Stimulated activated CD8-positive, alpha-beta memory T cell treated with anti-CD3 and anti-CD28 coated beads, Interleukin-7, amount 100 ng/mL, for 1 hour (primary cell): ENCODE measurements at places on chromosomes 3 and 15.

DNA sequence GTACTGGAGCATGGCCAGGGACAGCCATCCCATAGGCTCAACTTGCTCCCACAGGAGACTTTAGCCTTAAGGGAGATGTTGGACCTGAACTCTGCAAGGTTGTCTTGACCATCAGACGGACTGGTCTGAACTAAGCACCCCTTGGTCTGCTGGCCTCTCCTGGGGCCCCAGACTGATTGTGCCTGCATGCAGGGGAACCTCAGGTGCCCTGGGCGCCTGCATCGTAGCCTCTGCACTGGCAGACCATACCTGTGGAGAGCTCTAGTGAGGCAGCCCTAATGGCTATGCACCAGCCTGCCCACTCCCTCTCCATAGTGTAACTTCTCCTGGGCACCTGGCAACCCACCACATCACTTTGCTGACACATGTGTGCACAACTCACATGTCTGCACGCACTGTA is 395.6 kb downstream of the ZPLD1 start:
- DNase-seq = no peak

GRCh38 chr3:13210221-13210975 is 137.2 kb upstream of the IQSEC1 start:
- DNase-seq = no peak

DNA sequence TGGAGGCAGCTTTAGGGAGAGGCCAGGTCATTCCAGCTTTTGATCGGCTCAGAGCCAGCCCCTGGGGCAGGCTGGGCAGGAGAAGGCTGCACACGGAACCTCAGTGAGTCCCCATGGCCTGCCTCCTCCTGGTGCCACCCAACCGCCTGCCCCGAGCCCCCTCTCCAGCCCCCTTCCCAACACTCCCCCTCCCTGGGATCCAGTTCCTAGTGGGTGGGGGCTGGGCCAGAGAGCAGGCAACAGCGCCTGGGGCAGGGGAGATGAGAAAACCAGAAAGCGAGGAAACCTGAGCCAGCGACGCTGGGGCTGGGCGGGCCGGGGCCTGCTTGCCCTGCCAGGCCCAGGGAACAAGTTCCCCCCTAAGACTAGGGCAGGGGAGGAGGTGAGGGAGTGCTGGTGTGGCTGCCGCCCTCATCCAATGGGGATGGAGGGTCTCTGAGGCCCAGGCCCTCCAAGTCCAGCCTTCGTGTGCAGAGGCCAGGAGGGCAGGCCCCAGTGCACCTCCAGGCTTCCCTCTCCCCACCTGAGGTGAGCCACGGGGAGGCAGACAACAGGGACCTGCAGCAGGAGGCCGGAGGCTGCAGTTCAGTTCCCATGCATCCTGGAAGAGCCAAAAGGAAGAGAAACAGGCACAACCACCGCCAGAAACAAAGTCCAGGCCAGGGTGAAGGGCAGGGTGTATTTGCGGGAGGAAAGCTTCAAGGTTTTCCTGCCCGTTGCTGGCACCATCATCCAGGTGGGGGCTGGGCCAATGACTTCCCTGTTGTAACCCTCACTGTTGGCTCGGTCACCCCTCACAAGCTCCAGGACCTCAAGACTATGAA is 4.0 kb upstream of the SEMA3F start:
- DNase-seq = no peak

DNA sequence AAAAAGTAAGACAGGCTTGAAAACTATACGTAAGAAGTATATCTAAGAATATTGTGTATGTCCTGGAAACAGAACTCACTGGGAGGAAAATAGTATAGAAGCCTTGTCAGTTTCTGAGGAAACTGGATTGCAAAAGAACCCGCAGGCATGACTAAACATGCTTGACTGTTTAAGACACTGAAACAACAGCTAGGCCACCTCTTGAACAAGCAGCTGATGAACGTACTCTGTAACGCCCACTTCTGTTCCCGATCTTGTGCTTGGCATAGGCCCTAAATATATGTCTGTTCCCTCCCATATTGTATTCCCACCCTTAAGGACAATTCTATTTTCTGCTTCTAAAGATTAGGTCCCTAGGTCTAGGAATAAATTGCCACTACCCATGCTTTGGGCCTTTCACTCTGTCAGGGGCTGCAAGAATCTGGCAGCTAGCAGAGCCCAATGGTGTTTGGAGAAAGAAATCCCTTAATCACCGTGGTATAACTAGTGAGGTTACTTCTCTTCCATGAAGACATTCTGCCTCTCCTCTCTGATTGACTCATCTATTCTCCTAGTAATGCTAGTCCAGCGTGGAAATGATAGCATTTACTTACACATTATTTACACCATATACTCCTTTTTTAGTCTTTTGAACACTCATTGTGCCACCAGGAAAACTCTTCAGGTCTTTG is 46.2 kb downstream of the CD200 start:
- no peak for DNase-seq

DNA sequence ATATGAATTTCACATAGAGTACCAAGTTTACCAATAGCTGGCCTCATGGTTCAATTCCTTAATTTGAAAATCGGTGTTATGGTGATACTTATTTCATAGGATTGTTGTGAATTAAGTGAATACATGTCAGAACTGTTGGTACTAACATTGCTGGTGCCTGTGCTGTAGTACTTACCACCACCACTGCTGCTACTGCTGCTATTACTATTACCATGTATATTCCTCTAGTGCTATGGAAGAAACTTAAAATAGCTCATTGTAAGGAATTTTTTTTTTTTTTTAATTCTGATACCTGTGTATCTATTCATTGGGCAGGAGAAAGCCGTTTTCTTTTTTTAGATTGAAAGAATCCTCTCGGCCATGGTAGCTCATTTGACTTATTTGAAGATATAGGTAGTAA is 3.6 kb downstream of the FYTTD1 start:
- no peak for DNase-seq

DNA sequence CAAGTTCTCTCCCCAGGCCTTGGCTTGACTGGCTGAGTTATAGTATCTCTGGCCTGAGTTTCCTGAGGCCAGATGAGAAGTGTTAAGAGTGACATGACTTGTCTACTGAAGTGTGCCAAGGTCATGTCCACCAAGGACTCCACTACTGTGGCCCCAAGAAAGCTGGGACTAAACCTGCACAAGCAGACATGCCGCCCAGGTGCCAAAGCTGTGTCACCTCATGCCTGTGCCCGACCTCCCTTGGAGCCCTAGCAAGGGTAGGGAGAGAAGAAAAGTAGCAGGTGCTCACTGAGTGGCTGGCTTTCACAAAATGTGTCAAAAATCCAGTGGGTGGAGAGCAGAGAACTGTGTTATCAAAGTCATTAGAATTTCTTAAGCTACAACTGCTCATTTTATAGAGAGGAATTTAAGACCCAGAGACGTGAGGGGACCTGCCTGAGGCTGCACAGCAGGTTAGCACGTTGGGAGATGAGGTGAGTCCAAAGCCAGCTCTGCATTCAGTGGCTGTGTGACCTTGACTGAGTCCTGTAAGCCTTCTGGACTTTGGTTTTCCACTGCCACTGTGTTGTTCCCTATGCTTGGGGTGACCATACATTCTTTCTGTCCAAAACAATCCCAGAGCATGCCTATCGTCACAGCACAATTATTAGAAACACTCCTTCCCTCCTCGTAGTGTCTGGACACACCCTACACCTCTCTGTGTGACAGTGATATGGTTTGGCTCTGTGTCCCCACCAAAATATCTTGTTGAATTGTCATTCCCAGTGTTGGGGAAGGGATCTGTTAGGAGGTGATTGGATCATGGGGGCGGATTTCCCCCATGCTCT is 5.0 kb upstream of the LYSMD4 start:
- DNase-seq = no peak

GRCh38 chr15:95142531-95142930 is 911.2 kb downstream of the MCTP2 start:
- DNase-seq = no peak

DNA sequence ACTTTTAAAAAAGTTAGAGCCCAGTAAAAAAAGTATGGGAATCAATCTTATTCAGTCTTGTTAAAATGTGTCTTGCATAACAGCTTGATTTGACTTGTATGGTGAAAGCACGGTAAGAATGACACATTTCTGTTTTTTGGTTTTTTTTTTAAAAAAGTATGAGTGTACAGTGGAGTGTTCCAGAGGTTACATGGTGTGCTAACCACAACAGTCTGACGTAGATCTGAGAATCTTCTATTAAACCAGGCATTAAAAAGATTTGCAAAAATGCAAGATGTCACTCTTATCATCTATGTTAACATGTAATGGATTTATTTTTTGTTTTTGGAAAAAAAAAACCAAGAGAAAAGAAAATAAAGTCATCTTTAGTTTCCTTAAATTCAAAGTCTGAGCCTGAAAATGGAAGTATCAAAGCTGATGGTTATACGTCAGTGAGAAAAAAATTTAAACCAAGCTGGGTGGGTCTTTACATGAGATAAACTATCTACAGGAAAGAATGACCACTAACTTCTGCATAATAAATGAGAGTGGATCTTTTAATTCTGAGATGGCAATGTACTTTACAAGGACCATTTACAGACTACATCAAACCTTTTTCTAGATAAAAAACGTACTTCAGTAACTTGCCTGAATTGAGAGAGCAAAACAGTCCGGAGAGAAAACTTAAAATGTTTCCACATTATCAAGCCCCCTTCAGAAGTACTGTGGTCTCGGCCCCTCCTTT is 1.6 kb downstream of the GABPB1 start:
- no peak for DNase-seq

GRCh38 chr15:45529613-45530012 is 7.1 kb upstream of the SLC30A4 start:
- DNase-seq = no peak

DNA sequence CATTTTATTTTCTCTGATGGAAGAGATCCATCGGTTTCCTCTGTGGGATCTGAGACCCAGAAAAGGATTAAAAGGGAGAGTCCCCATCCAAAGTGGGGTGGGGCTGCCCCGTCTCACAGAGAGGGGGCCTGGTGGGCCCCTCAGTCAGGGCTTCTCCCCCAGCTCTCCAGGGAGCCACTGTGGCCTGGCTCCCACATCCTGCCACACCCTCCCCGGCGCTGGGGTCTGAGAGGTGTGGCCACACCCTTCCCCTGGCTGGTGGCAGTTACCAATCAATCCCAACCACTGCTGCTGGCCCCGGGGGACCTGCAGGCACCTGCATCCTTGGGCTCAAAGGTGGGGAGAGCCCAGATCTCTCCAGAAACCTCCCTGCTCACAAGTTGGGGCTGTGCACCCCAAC is 161.8 kb upstream of the IQSEC1 start:
- no peak for DNase-seq

- no peak for DNase-seq
Observed at GRCh38 chr3:106401666-106402490, 533.1 kb upstream of the CBLB start.

DNA sequence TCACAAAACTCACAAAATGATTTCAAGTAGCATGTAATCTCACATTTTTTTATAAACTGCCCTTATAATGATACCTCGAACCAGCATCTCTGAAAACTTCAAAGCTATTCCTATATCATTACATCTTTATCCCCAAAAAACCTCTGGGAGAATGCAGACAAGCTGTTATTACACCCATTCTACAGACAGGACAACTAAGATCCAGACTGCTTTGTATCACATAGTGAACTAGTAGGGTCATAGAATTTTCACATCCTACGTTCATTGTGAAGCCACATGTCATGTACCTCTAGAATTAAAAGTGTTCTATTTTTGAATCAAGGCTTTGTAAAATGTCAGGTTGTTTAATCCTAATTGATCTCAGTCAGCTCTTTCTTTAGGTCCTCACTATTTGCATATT is 98.7 kb upstream of the RAP2B start:
- DNase-seq = no peak

DNA sequence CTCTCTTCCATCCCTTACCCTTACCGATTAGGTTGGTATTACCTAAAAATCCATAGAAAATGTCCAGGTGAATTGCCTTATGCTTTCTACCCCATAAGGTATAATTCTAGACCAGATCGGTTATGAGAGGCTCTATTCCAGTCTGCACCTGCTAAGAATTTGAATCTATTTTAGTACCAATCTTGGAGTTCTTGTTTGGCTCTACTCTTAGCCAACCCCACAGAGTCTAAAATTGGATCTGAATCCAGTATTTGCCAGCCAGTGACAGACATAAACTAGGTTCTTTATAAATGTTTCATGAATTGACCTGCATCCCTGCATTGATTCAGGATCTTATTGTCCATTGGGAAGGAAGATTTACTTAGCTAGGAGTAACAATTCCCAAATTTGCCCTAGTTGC is 6.5 kb downstream of the KLHL24 start:
- DNase-seq = no peak

- no peak for DNase-seq
Observed at GRCh38 chr3:160999274-160999673, 105.9 kb downstream of the B3GALNT1 start.

- DNase-seq = no peak
Observed at GRCh38 chr3:129620828-129621559, 14.5 kb upstream of the PLXND1 start.

GRCh38 chr3:138877226-138877625 is 42.5 kb upstream of the PIK3CB start:
- DNase-seq = no peak

DNA sequence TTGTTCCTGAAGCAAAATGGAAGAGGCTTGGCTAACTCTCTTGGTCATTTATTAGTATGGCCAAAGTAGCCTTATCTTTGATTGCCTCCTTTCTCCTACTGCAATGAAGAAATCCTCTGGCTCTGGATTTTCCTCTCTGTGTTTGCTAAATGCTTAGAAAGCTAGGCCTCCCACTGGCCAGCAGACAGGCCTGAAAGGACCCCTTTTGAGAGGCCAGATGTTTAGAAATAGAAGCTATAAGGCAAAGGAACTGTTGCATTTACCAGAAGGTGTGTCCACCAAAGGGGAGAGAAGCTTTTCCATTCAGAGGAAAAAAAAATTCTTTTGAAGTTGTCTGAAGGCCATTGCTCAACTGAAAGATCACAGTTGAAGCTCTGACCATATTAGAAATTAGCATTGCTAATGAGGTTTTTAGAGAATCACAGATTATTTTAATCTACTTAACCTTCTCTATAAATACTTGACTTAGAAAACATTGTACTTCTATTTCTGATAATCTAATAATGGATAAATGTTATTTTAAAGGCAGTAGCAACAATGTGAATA is 160.8 kb downstream of the SYNPR start:
- no peak for DNase-seq

- DNase-seq = no peak
Observed at GRCh38 chr15:74816624-74817369, 4.2 kb downstream of the LMAN1L start.

- DNase-seq = no peak
Observed at GRCh38 chr15:64019764-64020163, 26.5 kb downstream of the DAPK2 start.

- DNase-seq = no peak
Observed at GRCh38 chr3:137110392-137110996, 152.7 kb downstream of the IL20RB start.

DNA sequence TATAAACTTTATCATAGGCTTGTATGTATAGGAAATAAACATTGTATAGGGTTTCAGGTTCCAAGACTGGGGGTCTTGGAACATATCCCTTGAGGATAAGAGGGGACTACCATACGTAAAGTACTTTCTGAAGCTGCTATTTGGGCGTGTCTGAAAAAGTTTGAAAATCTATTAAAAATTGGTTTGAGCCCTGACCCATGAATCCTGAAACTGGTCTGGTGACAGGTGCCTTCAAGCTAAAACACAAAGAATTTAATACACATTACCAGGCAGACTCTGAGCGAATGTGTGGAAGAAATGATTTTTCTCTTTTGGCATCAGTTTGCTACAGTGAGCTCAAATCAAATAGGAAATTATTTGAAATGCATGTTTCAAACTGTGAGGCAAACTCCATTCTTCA is 16.3 kb downstream of the TF start:
- no peak for DNase-seq

GRCh38 chr3:155602307-155602706 is 142.6 kb downstream of the PLCH1 start:
- DNase-seq = no peak
